ENCODE measurements at places on chromosomes 2 and 18.

- no peak for DNase-seq
Measured at GRCh38 chr18:5058768-5059695, 138.0 kb downstream of the AKAIN1 start.

DNA sequence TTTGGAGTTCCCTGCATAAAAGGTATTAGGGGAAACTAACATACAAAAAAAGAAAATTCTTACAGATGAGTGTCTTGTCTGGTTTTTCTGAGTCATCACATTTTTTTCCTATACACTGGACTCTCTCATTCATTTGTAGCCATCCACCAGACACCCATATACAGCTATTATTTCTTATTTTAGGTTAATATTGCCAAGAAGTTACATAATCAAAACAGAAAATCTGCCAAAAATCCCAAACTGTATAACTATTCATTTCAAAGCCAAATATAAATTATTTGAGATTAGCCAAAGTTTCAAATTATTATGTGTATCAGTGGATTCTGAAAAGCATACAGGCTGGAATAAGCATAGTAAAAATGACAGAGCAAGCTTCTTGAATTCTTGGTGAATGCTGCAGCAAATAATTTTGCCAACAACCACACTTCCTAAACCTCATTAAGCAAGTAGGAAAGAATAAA lies 191.2 kb downstream of the NCKAP5 start:
- DNase-seq, result no peak

DNA sequence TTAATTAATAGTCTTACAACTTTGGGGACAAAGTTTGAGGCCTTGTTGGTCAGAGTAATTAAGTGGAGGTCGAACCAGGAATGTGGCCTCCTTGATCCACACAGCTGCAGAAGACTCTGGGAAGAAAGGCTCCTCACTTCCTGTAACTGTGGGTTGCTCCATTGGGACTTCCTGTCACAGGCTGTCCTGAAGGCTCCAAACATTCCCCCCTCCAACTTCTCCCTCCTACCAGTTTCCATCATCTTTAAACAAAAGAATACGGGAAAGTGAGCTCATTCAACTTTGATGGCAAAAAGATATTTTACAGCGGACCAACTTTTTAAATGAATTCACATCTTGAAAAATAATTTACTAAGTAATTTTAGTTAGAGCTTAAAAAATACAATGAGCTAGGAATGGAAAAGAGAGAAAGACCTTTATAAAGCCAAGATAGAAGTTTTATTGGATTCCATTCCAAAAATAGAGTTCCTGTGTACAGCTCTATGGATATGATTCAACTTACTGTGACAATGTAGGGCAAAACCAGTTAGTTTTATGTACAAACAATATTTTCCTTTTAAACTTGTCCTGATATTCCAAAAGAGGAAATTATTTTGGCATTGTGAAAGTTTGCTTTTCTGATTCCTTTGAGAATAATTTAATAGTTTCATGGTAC lies 212.0 kb upstream of the NABP1 start:
- no peak for DNase-seq

DNA sequence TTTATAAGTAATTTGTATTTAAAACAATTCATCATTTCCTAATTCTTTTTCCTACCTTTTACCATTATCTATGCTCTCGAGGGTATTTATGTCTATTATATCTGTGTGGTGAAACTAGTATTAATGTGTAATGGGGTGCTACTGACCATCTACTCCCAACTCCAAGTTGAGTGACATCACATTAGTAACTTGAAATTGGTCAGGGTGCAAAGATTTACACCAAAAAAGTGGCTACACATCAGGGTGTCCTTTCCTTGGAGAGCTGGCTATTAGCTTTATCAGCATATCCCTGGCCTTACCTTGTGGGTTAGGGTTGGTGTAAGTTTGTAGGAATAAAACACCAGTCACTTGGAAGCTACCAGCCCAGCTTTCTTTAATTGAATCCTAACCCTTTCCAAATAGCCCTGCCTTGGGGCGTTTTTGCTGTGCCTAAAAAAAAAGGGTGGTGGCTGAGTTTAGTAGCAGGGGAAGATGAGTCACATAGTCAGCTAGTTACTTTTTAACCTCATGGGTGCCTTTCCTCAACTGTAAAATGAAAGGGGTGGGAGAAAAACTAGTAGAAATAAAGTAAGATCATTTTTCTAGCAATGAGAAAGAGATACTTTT lies 14.0 kb downstream of the ANXA4 start:
- no peak for DNase-seq

DNA sequence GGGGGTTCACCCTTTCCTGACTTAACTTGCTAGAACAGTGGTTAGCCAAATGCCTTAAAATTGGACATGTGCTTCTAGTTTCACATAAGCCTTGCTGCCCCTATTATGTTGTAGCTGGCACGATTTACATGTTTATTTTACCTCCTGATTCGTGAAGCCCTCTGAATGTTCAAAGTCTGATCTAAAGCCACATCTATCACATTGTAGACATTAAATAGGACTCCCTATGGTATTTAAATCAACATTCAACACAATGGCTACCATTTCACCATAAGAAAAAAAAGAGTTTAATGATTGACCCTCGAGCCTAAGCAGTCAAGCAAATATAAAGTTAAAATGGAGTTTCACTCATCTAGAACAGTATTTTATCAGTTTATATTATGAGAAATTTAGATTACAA lies 151.5 kb downstream of the GULP1 start:
- no peak for DNase-seq

- no peak for DNase-seq
Measured at GRCh38 chr18:3593381-3593903, 143.5 kb downstream of the TGIF1 start.

DNA sequence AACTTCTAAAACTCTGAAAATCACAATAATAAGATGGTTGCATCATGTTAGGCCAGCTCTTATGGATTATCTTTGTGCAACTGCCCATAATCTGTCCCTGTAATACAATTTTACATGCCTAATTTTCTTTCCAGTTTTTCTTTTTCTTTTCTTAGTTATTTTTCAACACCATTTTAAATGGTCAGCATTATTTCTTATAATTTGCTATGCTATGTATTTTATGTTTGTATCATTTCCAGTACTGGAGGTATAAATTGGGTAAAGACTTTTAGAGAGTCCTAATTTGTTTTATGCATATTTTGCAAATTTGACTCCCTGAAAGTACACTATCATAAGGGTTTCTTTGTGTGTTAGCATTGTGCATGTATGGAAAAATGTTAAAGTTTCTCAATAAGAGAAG lies 333.0 kb downstream of the CCDC178 start:
- no peak for DNase-seq

- no peak for DNase-seq
Measured at GRCh38 chr2:25029183-25029554, 12.7 kb upstream of the EFR3B start.

DNA sequence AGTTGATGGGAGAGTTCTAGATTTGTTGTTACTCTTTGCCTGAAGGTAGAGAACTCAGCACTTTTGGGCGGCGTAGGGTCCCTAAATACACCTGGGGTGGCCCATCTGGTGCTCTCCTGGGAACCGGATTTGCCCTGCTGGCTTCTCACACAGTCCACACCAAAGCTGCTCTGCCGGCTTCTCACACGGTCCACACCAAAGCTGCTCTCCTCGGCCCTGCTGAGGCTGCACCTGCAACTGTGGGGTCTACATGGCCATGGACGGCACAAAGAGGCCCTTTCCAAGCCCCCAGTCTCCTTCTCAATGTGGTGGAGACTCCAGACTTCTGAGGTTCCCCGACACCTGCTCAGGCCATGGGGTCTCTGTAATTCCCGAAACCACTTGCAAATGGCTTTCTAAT lies 124.8 kb upstream of the GPC1 start:
- no peak for DNase-seq

DNA sequence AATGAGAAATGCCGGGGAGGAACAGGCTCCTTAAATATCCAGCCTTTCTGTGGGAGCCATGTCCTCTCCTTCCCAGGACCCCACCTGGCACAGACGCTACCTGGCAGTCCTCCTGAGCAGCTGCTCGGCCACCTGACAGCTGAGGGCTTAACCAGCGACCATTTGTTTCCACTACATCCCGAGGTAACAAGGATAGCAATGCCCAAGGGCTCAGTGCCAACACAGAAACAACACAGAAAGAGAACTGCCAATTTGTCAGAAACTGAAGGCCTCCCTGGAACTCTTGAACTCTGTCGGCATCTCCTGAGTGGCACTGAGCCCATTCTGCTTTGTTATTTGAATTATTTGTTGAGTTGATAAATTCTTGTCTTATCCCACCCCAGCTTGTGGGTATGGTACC lies 122.2 kb upstream of the ARHGAP28 start:
- no peak for DNase-seq

- DNase-seq, result no peak
Measured at GRCh38 chr2:233039212-233039845, 6.9 kb downstream of the NEU2 start.

GRCh38 chr2:157363612-157364101 lies 38.0 kb upstream of the ERMN start:
- DNase-seq, result no peak

GRCh38 chr2:25252291-25253152 lies 84.1 kb upstream of the POMC start:
- DNase-seq, result peak; percentile 42

GRCh38 chr18:25077944-25078723 lies 273.8 kb downstream of the ZNF521 start:
- DNase-seq, result no peak

GRCh38 chr2:175837046-175837445 lies 165.0 kb downstream of the LNPK start:
- DNase-seq, result no peak

Measured in activated gamma-delta T cell (primary cell).